ENCODE measurements at places on chromosomes 5 and 9.

GRCh38 chr9:16154521-16155078 lies 601.8 kb downstream of the CCDC171 start:
- H3K27ac ChIP-seq, result no peak overlapping the region
- H3K27me3 ChIP-seq, result no peaks in the 10 kb centered on the region
- H3K36me3 ChIP-seq, result no peaks in the 10 kb centered on the region

GRCh38 chr9:119963798-119964372 lies 594.6 kb upstream of the BRINP1 start:
- H3K36me3 ChIP-seq, result no peaks in the 10 kb centered on the region
- DNase-seq, result peak; percentile 78
- H3K4me1 ChIP-seq, result peaks cover 6% of the 10 kb centered on the region
- H3K27ac ChIP-seq, result peak overlapping the region; percentile 62
- H3K4me3 ChIP-seq, result no peak overlapping the region

DNA sequence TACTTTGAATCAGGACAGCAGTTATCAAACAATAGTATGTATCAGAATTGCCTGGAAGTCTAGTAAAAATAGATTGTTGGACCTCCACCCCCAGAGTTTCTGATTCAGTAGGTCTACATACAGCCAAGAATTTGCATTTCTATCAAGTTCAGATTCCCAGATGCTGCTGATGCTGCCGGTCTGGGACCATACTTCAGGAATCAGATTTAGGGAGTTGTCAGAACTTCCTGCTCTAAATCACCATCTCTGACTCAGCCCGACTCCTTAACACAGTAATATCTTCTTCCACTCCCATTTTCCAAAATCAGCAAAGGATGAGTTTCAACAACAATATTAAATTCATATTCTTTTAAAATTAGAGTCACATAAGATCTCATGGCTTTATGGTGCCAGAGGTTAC lies 227.2 kb upstream of the TMEM161B start:
- no peak for DNase-seq
- no peaks in the 10 kb centered on the region for H3K27me3 ChIP-seq
- no peak overlapping the region for H3K4me3 ChIP-seq
- H3K36me3 ChIP-seq, result no peaks in the 10 kb centered on the region
- H3K27ac ChIP-seq, result no peak overlapping the region
- H3K4me1 ChIP-seq, result peaks cover 3% of the 10 kb centered on the region

GRCh38 chr9:4793459-4794395 lies 983 bp downstream of the RCL1 start:
- H3K4me3 ChIP-seq, result peak overlapping the region; percentile 79
- H3K36me3 ChIP-seq, result no peaks in the 10 kb centered on the region
- H3K4me1 ChIP-seq, result peaks cover 13% of the 10 kb centered on the region
- H3K27ac ChIP-seq, result no peak overlapping the region
- H3K27me3 ChIP-seq, result no peaks in the 10 kb centered on the region
- DNase-seq, result no peak
